Activated naive CD8-positive, alpha-beta T cell treated with anti-CD3 and anti-CD28 coated beads, Interleukin-2, amount 10 ng/mL, durations not matched to agents 7 days and 5 days (primary cell): ENCODE measurements at places on chromosomes 7 and 10.
A peak's percentile ranks its signal among the peaks of the same experiment; 100 is the strongest.

GRCh38 chr10:86178401-86179152 is 188.0 kb downstream of the GRID1 start:
- DNase-seq, result no peak

GRCh38 chr10:605632-606325 is 83.7 kb downstream of the DIP2C start:
- no peak for DNase-seq

DNA sequence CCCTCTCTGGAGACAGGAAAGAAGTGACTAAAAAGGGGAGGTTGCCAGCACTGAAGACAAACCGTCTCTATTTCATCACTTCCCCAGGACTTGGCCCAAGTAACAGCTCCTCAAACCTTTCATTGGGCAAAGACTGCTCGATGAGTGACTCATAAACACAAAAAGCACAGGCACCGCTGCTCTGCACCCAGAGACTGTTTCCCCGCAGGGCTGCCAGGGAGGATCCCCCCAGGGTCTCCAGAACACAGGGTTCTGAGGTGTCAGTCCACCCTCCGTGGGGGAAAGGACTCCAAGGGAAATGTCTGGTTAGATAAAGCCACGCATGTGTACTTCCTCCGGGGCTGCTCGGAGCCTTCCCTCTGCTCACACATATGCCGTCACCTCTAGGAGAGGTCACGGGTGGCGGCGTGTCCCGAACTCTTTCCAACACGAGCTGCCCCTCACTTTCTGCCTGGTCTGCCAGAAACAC is 59.9 kb downstream of the INSIG1 start:
- no peak for DNase-seq

- no peak for DNase-seq
Measured at GRCh38 chr7:116331020-116331419, 120.7 kb downstream of the TES start.

GRCh38 chr10:17386616-17387075 is 67.7 kb downstream of the ST8SIA6 start:
- DNase-seq, result no peak

DNA sequence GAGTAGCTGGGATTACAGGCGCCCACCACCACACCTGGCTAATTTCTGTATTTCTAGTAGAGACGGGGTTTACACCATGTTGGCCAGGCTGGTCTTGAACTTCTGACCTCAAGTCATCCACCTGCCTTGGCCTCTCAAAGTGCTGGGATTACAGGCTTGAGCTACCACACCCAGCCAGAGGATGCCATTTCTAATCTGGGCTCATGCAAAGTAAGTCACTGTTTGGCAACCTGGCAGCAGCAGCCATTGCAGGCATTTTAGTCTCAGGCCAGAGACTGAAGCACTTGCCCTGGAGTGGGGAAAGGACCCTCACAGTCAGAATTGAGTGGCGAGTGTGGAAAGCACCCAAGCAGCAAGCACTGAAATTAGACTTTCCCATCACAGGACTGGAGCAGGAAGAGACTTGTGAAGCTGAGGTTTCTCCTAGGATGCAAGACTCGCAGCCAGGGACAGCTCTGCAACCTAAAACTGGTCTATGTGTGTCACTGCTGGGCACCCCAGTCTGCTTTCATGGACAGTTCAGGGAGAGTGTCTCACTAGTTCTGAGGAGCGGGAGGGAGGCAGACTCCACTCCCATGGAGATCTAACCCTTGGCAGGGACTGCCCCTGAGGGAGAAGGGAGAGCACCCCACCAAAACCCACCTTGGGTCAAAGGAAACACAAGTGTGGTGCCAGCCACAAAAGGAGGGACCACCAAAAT is 27.6 kb downstream of the SNX13 start:
- no peak for DNase-seq

GRCh38 chr10:14327527-14327926 is 3.2 kb downstream of the FRMD4A start:
- no peak for DNase-seq

GRCh38 chr10:132685921-132686680 is 99.8 kb downstream of the NKX6-2 start:
- DNase-seq, result peak; percentile 10

- no peak for DNase-seq
Measured at GRCh38 chr10:128817636-128818035, 649.4 kb upstream of the MGMT start.

- DNase-seq, result peak; percentile 5
Measured at GRCh38 chr10:132107949-132108877, 42.5 kb downstream of the JAKMIP3 start.

- DNase-seq, result no peak
Measured at GRCh38 chr7:79782256-79782655, 328.8 kb upstream of the MAGI2 start.

DNA sequence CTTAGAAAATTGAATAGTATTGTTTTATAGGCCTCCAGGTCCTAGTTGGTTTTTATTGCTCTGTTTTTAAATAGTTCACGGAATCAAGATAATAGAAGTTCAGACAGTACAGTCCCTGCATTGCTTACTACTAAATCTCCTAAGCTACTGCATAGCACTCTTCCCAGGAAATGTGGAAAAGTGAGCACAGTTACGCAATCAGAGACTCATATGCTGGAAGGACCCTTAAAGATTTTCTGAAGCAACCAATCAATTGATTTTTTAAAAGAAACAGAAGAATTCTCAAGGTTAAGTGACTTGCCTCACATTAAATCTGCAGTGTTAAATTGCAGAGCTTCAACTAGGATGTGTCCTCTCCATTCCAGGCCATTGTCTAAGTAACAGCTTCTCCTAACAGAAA is 23.1 kb upstream of the DIP2C start:
- no peak for DNase-seq

DNA sequence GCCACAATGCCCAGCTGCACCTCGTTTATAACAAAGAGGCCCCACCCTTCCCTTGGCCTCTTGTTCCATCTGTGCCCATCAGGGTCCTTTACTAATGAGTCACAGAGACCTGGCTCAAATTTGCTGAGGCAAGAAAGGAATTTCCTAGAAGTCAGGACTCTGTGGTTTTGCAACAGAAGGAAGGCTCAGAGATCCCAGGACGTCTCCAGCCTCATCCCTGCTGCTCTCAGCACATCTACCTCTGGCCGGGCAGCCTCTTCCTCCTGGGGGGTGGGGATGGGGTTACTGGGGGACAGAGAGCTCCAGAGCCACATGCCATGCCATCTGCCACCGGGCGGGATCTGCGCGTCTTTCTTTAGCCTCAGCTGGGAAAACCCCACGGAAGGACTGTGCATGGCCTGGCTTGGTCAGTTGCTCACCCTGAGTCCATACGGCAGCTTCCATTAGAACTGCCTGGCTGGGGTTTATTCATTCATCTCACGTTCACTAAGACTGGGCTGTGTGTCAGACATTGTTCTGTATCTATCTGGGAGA is 41.9 kb upstream of the PSMG3 start:
- DNase-seq, result peak; percentile 12

- DNase-seq, result no peak
Measured at GRCh38 chr7:2545746-2546425, 9.4 kb downstream of the BRAT1 start.

- DNase-seq, result no peak
Measured at GRCh38 chr7:71547426-71547825, 415.5 kb downstream of the GALNT17 start.

- no peak for DNase-seq
Measured at GRCh38 chr7:98107313-98107721, 655 bp downstream of the LMTK2 start.

DNA sequence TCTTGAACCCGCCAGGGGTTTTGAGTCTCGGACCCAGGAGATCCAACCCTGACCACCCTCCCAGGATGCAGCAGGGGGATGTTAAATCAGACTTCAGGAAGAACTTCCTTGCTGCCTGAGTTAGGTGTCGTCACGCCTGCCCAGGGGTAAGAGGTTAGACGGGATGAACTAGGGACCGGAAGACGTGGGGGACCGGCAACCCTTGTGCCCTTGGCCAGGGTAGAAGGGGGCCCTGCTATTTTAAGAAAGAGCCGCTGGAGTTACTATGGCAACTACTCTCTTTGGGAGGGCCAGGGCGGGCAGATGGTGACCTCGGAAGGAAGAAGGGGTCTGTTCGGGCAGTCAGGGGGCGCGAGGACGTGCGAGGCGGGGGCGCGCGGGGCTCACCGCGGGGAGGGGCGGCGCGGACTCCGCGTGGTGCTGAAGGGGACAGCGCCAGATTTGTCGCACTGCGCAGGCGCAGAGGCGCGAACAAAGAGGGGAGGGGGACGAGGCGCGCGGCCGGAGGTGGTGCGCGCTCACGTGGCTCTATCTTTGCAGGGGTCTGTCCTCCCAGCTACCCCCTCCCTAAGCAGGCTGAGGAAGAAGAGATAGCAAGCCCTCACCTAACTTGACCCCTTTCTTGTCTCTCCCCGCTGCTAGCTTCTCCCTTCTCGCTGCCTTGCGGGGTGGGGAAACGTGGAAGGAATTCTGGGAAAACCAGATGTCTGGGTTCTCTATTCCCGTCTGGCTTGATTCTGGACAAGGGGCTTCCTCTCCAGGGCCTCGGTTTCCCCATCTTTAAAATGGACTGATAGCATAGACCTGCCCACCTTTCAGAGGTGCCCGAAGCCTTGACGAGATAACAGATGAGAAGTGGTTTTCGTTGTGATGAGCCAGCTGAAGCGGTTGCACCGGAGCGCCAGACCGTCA is 940 bp upstream of the PSD start:
- peak; percentile 87 for DNase-seq

- DNase-seq, result no peak
Measured at GRCh38 chr7:74554178-74554577, 100.5 kb downstream of the GTF2IRD1 start.

DNA sequence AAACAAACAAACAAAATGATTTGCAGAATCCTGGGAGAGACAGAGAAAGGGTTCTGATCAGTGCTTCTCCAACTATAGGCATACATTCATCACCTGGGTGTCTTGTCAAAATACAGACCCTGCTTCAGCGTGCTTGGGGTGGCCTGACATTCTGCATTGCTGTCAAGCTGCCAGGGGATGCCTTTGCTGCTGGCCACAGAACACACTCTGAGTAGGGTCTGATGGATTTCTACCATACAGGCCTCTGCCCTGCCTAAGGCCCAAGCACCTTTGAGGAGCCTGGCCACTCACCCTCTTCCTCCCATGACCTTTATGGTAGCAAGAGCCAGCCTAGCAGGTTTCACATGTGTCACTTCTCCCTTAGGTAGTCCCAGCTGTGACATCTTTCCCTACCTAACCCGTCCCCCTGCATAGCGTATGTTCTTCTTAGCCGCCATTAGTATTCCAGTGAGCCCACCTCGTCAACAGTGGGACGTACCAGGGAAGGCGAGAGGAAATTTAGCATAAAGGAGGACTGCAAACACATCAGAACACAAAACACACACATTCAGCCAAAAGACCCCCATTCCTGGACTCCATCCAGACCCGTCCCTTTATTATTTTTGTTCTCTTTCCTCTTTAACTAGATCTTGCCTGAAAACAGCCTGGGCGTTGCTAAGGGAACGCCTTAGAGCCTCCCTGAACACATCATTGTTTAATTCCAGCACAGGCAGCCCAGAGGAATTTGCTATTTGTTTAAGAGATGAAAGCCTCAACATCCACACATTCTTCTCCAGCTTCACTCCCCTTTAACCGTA is 43.9 kb upstream of the PODXL start:
- DNase-seq, result no peak

GRCh38 chr7:50709151-50709550 is 73.5 kb downstream of the GRB10 start:
- DNase-seq, result no peak

- DNase-seq, result no peak
Measured at GRCh38 chr10:8639486-8640185, 585.1 kb downstream of the GATA3 start.

DNA sequence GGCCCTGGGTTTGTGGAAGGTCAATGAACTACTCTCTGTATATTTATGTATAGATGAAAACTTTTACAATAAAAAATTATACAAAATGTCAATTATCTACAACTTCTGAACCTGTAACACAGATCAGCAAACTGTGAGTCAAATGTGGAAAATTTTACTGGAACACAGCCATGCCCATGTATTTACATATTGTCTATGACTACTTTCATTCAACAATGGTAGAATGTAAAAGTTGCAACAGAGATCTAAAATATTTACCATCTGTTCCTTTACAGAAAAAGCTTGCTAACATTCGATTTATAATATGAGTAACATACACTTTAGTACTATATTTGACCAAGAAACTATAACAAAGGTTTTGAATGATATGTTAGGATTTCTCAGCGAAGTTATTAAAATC is 481.6 kb downstream of the PARD3 start:
- DNase-seq, result no peak

DNA sequence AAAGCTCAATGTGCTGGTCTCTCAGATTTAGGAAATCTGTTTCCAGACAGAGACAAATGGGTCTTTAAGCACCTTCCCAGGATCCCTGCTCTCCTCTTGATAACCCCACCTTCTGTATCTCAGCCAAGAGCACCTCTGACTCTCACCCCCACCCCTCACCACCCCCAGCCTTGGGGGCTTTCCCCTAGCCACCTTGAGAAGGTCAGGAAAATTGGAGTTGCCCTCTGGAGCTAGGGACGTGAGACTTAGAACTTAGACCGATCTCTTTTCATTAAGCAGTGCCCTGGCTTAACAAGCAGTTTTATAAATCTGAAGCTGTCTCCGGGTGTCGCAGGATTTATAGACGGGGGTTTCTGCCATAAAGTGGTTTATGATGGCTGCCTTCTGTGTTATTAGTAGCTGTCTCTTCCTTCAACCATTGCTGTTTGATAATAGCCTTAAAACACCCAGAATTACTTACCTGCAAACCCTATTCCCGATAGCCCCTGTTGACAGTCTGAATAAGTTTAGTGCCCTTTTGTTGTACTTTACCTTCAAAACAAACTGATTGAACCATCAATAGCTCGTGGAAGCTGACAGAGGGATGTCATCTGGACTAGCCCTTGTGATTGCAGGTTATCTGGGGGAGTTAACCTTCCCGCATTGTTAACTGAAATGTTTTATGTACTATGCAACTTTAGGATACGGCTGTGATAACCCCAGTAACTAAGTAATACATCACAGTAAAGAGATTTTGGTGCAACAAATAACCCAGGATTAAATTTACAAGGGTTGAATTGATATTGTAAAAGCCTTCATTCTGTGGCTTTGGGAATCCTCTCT is 621.5 kb downstream of the LRMDA start:
- no peak for DNase-seq

GRCh38 chr7:37180828-37181549 is 267.7 kb downstream of the ELMO1 start:
- DNase-seq, result no peak

GRCh38 chr7:128221929-128222403 is 19.1 kb upstream of the LEP start:
- no peak for DNase-seq

DNA sequence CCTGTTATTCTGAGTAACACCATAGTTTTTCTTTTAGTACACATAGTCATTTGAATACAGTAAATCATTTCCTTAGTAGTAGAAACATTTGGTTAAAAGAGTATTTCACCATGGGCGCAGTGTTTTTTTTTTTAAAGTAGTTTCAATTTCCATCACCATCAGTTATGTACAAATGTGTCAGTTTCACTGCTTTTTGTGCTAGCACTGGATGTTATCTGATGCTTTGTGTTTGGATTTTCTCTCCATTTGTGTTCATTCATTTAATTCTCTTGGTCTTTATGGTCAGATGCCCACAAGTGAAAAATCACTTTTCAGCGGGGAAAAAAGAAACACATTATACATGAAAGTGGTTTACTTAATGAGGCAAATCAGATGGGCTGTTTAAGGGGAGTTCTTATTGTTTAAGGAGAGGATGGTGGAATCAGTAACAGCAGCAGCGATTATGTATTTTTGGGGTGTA is 16.0 kb upstream of the HK1 start:
- no peak for DNase-seq

GRCh38 chr7:104089061-104089460 is 99.6 kb upstream of the RELN start:
- no peak for DNase-seq

GRCh38 chr10:92068900-92069299 is 145.3 kb downstream of the BTAF1 start:
- no peak for DNase-seq
